D721Med (cell line): ENCODE measurements at places on chromosomes 3 and 15.

DNA sequence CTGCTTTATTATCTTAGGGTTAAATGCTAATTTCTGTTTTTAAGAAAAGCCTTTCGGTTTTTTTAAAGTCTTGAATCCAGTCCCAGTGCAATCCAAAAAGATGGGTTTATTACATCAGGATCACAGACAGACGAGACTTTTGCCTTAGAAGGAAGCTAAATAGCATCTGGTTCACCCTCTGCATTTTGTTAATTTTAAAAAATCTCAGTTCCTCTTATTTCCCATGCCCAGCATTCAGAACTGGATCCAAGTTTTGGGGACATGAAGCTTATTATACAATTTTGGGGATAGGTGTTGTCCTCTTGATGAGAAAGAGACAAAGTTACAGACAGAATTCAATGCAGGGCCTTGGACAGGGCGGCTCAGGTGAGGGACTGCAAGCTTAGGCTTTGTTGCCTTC is 181.5 kb upstream of the LYSMD4 start:
- DNase-seq = no peak

GRCh38 chr15:33440900-33441299 is 130.1 kb downstream of the RYR3 start:
- DNase-seq = no peak

DNA sequence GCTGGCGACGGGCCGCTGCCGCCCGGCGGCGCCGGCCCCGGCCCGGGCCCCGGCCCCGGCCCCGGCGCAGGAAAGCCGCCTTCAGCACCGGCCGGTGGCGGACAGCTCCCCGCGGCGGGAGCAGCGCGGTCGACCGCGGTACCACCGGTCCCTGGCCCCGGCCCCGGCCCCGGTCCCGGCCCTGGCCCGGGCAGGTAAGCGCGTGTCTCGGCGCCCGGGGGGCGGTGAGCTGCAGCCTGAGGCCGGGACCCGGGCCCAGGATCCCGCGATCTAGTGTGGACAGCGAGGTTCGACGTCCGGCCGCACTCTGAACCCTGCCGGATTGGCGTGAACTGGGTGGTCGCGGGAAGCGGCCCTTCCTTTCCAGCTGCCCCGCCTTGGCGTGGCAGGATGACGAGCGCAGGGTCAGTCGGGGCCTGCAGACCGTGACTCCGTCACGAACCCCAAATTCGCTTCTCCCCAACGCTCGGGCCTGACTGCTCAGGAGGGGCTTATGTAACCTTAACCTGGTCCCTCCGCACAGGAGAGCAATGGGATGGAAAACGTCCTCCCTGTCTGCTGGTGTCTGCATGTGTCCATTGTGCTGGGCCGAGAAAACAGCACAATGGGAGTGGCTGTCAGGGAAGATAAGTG is 472 bp downstream of the BSN start:
- no peak for DNase-seq

DNA sequence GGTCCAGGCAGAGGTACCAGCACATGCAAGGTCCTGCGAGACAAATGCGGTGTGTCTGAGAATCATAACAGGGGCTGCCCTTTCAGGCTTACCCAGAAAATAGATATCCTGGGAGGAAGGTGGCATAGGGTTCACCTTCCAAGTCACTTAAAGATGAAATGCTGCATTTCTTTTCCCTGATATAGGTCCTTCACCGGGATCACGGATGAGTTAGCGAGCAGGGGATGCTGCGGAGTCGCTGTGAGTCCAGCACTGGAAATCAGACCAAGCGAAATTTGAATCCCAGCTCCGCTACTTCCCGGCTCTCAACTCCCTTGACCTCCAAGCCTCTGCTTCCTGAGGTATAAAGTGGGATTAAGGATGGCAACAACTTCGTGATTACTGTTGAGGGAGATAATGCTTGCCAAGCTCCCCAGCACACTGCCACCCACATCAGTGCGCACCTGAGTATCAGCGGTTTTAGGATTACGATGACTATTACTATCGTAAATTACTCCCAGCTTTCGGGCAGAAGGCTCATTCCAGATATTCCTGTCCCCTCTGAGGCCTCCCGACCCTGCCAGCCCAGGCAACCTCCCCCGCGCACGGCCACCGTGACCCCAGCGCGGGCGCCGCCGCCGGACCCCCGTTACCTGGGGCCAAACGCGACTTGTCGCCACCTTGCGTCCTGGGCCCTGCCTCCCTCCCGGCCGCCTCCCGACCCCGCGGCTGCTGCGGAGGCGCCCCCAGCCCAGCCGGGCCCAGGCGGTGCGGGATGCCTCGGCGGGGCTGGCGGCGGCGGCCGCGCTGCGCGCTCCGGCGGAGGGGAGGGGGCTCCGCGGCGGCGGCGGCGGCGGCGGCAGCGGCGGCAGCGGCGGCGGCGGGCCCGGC is 589 bp upstream of the GPR27 start:
- no peak for DNase-seq

GRCh38 chr3:119613201-119613600 is 15.5 kb downstream of the PLA1A start:
- DNase-seq = no peak

DNA sequence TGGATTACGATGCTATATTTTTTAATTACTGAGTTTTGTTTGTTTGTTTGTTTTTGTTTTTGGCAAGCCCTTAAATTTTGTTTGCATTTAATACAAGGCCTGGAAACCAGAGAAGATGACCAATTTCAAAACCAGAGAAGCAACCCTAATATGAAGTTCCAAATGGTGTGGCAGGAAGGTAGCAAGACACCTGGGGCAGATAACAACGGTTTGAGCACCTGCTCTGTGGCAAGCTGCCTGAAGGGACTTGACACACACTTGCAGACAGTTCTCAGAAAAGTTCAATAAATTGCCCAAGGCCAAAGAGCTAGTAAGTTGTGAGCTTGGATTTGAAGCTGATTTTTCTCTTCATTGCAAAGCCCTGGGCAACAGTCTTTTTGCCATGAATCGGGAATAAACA is 151.2 kb upstream of the UBE2E1 start:
- DNase-seq = no peak

GRCh38 chr15:26805470-26805869 is 32.6 kb upstream of the GABRB3 start:
- no peak for DNase-seq

GRCh38 chr3:81161851-81162250 is 599.6 kb downstream of the GBE1 start:
- no peak for DNase-seq

GRCh38 chr3:173957646-173958045 is 560.1 kb downstream of the NLGN1 start:
- DNase-seq = no peak
